ENCODE measurements at places on chromosomes 6 and 20. TPM values are rescaled to one million over a fixed set of nuclear protein-coding genes. Genes with fewer than 3 reads are reported as not detected.

Gene ZHX3
- polyA plus RNA-seq: 12.8 TPM

Gene CBFA2T2
- polyA plus RNA-seq: 5.8 TPM

Gene MUCL3
- polyA plus RNA-seq: 2.7 TPM

Gene PRRT1
- polyA plus RNA-seq: 1.4 TPM

Gene PAK5
- not detected for polyA plus RNA-seq

Gene CRNKL1
- polyA plus RNA-seq: 6.0 TPM

Gene FHL5
- 10.3 TPM for polyA plus RNA-seq

Gene KCNK5
- 2.5 TPM for polyA plus RNA-seq

Gene RNF217
- 10.1 TPM for polyA plus RNA-seq
